IPS DF 6.9 (cell line): ENCODE measurements at places on chromosomes 4 and X.

- no peak for DNase-seq
- no peaks in the 10 kb centered on the region for H3K27me3 ChIP-seq
- H3K36me3 ChIP-seq = no peaks in the 10 kb centered on the region
- H3K4me3 ChIP-seq = no peak overlapping the region
Observed at GRCh38 chrX:85017721-85018120, 14.0 kb downstream of the APOOL start.

DNA sequence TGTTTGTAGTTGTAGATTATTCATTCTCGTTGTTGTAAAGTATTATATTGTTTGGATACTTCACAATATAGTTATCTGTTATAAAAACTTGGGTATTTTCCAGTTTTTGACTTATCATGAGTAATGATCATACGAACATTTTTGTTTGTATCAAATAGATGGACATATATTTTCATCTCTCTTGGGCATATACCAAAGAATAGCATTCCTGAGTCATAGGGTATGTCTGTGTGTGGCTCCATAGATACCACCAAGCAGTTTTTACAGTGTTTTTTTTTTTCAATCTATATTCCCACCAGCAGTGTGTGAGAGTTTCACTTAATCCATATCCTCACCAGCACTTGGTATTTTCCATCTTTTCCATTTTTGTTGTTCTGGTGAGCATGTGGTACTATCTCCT lies 89.7 kb upstream of the RAB40AL start:
- no peak for DNase-seq
- H3K36me3 ChIP-seq = no peaks in the 10 kb centered on the region
- no peak overlapping the region for H3K4me3 ChIP-seq
- no peak overlapping the region for H3K27ac ChIP-seq
- no peaks in the 10 kb centered on the region for H3K27me3 ChIP-seq
- no peaks in the 10 kb centered on the region for H3K4me1 ChIP-seq

DNA sequence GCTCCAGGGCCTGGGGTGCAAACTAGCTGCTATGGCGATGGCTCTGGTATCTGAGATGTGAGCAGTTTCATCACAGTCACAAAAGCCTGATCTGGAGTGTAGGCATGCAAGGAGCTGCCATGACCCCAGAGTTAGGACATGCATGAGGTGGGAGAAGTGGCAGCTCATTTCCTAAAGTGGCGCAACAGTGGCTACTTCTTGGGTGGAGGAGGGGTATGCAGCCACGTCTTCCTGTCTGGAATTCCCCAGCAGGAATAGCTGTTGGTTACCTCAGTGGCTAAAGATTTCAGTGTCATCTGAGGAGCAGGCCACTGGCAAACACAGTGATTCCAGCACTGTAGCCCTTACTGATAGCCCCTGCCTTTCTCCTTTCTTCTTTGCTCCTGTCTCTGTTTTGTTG lies 1382.5 kb downstream of the C4orf33 start:
- no peaks in the 10 kb centered on the region for H3K36me3 ChIP-seq
- DNase-seq = no peak
- no peaks in the 10 kb centered on the region for H3K27me3 ChIP-seq
- H3K4me3 ChIP-seq = no peak overlapping the region

- no peaks in the 10 kb centered on the region for H3K36me3 ChIP-seq
- DNase-seq = no peak
Observed at GRCh38 chr4:154406018-154406795, 85.4 kb downstream of the DCHS2 start.
